ENCODE measurements at places on chromosomes 13 and 19. TPM values are rescaled to one million over a fixed set of nuclear protein-coding genes. Genes with fewer than 3 reads are reported as not detected.

NFIX gene
- 118 TPM for total RNA-seq

FFAR1 gene
- total RNA-seq, result not detected

ZNF329 gene
- total RNA-seq, result 7.8 TPM

DNA sequence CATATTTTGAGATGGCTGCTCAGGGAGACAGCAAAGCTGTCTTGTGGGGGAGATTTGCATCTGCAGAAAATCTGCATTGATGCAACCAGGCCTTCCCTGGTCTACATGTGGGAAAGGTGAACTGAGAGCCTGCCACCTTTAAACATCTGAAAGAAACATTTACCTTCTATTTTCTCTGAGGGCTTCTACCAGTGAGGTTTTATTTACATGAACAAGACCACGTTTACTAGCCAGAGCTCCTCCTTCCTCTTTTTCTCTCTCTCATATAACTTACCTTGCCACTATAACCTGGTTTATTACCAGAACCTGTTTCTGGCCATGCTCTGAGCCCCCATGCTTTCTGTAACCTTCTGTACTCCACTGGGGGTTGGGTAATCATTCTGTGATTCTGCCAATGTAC, 14.4 kb upstream of the RUBCNL start:
- no peak for DNase-seq

All from left ventricle myocardium inferior (tissue), 1 donor.